ENCODE measurements at places on chromosomes 3 and 15.
A peak's percentile ranks its signal among the peaks of the same experiment; 100 is the strongest.

DNA sequence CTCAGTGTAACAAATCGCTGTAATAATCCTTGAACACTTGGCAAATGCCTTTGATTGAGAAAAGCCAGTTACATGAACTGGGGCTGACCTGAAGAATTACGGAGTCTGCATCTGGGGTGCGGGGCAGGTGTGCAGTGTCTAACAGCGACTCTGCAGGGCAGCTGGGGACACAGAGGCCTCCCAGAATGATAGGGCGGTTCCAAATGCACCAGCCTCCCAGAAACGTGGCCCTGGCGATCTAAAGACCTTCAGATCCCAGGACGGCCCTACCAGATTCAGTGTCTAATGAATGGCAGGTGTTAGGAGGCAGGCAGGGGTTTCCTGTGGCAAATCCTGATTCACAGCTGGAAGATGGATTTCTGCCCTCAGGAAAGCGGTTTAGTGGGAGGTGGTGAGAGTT, 100.5 kb upstream of the RGMA start:
- DNase-seq, result no peak

- no peak for DNase-seq
Observed at GRCh38 chr15:29695489-29696167, 126.6 kb downstream of the TJP1 start.

GRCh38 chr15:69493406-69493805, 40.8 kb downstream of the RPLP1 start:
- DNase-seq, result no peak

DNA sequence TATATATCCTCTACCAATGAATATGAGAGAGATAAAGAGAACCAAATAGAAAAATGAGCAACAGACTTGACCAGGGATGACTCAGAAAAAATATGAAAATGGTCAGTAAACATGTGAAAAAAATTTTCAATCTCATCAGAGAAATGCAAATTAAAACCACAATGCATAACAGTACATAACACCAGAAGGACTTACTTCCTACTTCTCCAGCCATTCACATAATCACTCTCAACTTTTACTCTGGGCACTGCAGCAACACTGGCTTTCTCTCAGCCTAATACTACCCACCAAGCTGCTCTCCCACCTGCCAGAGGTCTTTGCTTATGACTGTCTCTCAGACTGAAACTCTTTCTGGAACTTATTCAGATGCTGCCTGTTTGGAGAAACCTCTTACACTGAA, 49.4 kb downstream of the DPH6 start:
- DNase-seq, result no peak

- DNase-seq, result no peak
Observed at GRCh38 chr15:78382114-78382880, 42.1 kb downstream of the CRABP1 start.

- no peak for DNase-seq
Observed at GRCh38 chr15:66707310-66708082, 5.5 kb downstream of the SMAD6 start.

GRCh38 chr3:170159459-170159858, 22.1 kb downstream of the PHC3 start:
- no peak for DNase-seq

DNA sequence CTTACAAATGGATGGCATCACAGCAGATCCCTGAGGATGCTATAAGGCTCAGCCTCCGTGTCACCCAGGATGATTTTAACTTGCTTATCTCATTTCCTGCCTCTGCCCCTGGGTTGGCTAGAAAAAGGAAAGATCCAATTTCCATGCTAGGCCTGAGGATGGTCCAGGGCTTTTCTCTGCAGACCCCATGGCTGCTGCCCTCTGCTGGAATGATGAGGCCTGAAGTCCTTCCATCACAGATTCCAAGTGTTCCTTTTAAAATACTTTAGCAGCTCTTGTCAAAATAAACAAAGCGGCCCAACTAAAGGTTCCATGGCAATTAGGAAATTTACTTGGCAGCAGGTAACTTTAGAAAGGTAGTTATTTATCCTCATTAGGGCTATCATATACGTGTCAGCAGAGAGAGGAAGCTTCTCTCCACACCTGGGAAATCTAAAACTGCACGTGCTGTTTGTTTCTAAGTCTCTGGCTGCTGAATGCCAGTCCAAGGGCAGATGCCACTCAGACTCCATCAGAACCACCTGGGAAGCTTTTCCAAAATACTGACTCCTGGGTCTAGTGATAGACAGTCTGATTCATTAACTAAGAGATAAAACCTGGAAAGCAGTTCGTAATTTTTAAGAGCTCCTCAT, 401.9 kb upstream of the IL12A start:
- DNase-seq, result no peak

DNA sequence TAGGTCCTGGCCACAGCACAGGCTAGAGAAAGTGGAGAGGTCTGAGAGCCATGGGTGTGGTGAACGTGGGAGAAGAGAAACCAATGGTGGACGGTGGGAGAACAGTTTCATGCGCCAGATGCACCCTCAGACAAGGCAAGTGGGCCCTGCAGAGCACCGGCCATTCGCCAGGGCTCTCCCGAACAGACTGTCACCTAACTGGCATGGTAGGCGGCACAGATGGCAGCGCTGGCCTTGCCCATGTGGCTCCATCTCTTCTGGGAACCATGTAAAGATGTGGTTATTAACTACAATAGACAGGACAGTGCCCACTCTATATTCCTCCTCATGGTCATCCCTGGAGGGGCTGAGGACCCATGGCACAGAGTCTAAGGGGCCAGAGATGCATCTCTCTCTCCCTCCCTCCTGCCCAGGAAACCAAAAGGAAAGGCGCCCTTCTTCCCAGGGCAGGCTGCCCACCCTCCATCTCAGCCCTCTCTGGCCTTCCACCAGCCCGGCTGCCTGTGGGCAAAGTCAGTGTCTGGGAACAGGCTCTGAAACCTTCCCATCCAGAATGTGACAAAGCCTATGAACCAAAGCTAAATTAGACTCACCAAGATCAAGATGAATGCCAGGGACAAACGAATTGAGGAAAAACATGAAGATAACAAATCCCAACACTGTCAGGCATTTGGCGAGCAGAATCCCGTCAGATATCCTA, 147.8 kb downstream of the OCA2 start:
- DNase-seq, result peak; percentile 91

DNA sequence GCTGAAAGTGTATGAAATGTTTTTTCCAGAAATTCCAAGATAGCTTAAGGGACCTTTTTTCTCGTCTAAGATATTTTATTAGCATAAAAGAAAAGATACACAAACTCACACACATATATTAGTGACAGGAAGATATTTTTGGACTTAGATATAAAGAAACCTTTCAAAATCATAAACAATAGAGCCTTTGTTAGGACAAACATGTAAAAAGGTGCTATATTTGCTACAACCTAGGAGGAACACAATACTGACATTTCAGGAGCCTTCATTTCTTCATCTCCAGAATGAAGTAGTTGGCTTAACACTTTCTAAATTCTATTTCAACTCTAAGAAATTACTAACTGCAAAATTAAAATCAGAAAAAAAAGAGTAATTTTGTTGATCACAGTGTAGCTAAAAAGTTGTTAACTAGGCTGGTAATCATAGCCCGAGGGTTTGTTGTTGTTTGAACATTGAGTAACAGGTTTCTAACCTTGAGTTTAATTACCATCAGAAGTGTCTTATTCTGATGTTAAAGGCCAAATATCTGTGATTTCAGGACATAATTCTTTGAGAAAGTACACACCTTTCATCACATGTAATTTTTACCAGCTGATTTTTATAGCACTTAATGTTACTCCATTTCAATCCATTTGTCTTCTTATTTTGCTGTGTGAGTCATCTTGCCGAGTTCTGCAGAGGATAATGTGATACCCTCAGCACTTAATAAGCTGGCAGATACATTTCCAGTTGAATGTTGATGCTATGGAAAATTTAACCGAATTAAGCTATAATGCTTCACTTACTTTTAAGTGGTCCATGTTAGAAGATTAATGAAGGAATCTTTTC, 97.3 kb downstream of the MBNL1 start:
- no peak for DNase-seq

- no peak for DNase-seq
Observed at GRCh38 chr3:134397755-134398154, 23.5 kb upstream of the AMOTL2 start.

- DNase-seq, result no peak
Observed at GRCh38 chr3:137992592-137992991, 17.4 kb upstream of the CLDN18 start.

GRCh38 chr3:15050405-15051092, 14.6 kb downstream of the MRPS25 start:
- DNase-seq, result no peak

GRCh38 chr3:29463304-29463703, 182.4 kb downstream of the RBMS3 start:
- DNase-seq, result no peak

- DNase-seq, result no peak
Observed at GRCh38 chr3:125037498-125038150, 18.2 kb downstream of the HEG1 start.

- peak; percentile 29 for DNase-seq
Observed at GRCh38 chr15:62455441-62455921, 290.4 kb upstream of the C2CD4B start.

- no peak for DNase-seq
Observed at GRCh38 chr15:85010071-85010385, 28.4 kb downstream of the PDE8A start.

- no peak for DNase-seq
Observed at GRCh38 chr15:66110864-66111263, 142.7 kb downstream of the MEGF11 start.

GRCh38 chr3:174776636-174777035, 82.5 kb upstream of the NAALADL2 start:
- no peak for DNase-seq

DNA sequence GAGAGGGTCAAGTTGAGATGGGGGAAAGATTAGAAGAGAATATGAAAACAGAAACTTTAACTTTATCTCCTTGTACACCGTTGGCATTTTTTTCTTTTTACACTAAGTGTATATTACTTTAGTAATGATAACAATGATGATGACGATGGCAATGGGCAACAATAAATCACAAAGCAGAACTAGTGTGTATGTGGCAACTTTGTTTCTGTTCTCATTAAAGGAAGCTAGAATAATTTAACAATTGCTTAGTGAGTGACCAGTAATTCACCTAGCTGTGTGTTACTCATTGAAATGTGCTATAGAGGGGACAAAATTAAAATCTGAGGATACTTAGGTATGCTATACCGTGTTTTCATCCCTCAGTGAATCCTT, 318.5 kb upstream of the TBL1XR1 start:
- no peak for DNase-seq

GRCh38 chr3:117192888-117193287, 483.3 kb downstream of the TUSC7 start:
- DNase-seq, result no peak

DNA sequence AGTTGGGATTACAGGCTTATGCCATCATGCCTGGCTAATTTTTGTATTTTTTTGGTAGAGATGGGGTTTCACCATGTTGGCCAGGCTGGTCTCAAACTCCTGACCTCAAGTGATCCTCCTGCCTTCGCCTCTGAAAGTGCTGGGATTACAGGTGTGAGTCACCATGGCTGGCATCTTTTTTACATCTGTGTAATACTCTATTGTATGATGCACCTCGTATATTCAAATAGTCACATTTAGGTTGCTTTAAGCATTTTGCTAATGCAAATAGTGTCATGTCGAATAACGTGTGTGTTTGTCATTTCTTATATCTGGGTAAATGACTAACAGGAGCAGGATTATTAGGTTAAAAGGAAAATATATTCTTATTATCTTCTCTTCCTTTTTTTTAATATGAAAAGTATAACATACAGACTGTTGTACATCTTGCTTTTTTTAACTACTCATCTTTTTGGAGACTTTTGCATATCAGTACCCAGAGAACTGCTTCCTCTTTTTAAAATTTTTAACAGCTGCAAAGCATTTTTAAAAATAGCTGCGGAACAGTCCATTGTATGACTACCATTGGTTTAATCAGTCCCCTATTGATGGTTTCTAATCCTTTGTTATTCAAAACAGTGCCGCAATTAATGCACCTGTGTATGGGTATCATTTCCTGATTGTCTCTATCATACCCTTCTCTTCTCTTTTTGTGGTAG, 13.4 kb downstream of the SCAMP5 start:
- DNase-seq, result no peak

- DNase-seq, result no peak
Observed at GRCh38 chr3:10213156-10213792, 35.0 kb upstream of the TATDN2 start.

DNA sequence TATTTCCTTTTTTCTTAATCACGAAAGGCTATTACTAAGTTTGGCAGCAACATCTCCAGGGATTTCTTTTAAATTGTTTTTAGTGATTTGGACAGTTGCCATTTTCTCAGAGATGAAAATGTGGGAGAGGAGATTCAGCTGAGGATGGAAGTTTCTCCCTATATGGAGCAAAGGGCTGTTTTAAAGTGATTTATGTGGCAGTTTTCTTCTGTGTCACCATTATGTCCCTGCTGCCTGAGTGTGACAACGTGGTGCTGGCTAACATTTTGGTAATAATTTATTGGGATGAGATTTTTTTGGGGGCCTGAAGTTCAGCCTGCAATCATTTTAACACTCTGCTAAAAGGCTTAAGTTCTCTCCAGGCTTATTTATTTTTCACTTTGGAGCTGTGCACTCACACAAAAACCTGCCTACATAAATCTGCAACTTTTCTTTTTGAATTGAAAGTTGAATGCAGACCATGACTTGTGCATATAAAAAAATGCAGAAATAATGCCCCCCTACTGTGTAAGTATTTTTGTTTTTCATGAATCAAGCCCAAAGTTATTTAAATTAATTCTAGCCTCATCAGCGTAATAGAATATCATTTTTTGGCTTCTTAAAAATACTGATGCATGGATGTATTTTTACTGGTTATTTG, 210.9 kb downstream of the ZIC1 start:
- DNase-seq, result no peak

- DNase-seq, result no peak
Observed at GRCh38 chr3:29271475-29271874, 9.4 kb upstream of the RBMS3 start.

- DNase-seq, result no peak
Observed at GRCh38 chr3:149332771-149333170, 665 bp downstream of the TM4SF18 start.

DNA sequence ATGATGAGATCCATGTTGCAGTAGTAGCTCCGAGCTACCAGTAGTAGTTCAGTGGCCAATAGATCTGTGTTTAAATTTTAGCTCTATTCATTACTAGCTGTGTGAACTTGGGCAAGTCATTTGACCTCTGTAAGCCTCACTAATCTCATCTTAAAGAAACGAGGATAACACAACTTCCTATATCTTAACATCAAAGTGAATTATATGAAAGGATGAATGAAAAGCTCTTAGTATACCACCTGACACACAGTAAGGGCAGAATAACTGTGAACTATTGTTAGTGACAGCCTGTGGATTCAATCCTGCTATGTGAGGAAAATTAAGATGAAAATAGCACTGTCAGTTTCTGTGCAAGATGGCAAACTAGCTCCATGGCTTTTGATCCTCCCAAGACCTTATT, 114.5 kb upstream of the PHLDB2 start:
- no peak for DNase-seq

DNA sequence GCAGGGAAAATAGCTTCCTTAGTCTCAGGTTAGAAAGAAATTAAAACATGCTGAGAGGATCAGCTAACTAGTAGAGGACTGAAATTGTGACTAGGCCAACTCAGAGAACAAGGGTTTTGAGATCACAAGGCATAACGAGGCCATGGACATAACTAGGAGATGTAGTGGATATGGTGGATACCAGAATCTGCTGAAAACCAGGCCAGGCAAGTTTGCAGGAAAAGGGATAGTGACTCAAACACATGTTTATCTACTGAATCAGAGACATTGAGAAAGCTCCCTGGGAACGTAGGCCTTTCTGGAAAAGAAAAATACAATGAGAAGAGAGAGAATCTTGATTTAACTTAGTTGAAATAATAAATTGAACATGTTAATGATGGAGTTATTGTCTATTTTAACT, 326.5 kb upstream of the GBE1 start:
- DNase-seq, result no peak

All from C1 segment of cervical spinal cord (tissue), 14 donors.